ENCODE measurements at places on chromosomes 6 and 20.
A peak's percentile ranks its signal among the peaks of the same experiment; 100 is the strongest.

GRCh38 chr6:72683797-72684196, 61.9 kb downstream of the KCNQ5 start:
- no peak for DNase-seq

- DNase-seq: no peak
Observed at GRCh38 chr6:159089909-159090308, 45.1 kb upstream of the TAGAP start.

GRCh38 chr6:166582258-166582657, 4.2 kb downstream of the RAMACL start:
- DNase-seq: no peak

- no peak for DNase-seq
Observed at GRCh38 chr20:51365670-51366069, 176.8 kb downstream of the NFATC2 start.

DNA sequence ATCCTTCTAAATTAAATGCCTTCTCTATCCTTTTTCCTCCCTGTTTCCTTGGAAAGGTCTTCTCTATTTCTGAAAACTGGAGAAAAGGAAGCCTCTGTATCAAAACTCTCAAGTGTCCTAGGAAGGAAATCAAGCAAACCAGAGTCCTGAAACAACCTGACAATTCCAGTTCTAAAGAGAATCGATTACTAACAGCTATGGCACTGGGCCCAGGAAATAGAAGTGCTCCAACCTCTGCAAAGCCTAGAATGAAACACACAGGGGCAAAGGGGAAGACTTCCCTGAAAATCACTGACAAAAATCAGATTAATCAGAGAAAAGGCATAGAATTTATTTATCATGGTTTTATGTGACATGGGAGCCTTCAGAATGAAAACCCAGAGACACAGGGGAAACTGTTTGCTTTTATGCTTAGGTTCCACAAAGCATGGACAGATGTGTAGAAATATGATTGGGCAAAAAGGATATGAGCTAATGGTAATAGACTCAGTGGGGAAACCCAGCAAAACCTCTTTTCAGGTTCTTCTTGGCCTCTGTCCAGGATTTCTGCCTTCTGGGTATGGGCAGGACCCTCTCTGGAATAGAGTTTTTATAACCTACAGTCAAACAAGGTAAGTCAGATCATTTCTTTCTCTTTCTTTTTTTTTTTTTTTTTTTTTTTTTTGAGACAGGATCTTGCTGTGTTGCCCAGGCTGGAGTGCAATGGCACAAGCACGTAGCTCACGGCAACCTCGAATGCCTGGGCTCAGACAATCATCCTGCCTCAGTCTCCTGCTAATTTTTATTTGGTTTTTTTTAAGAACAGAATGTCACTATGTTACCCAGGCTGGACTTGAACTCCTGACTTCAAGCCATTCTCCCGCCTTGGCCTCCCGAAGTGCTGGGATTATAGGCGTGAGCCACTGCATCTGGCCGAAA, 91.7 kb downstream of the CD24 start:
- DNase-seq: no peak

DNA sequence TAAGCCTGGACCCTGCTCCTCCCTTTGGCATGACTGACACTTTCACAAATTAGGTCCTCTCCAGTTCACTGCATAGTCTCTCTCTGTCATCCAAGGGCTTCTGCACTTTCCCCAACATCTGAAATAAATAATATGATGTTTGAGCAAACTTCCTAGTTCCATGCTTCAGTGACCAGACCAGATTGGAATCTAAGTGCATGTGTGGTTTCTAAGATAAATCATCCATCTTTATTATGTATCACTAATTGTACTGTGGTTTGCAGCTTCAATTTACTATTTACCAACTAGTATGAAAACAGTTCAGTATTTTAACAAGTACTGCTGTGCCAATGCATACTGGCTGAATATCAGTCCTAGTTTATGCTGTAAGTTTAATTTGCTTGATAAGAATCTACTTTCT, 18.7 kb downstream of the SESN1 start:
- DNase-seq: no peak

GRCh38 chr6:5215799-5216198, 45.0 kb downstream of the LYRM4 start:
- peak; percentile 28 for DNase-seq

DNA sequence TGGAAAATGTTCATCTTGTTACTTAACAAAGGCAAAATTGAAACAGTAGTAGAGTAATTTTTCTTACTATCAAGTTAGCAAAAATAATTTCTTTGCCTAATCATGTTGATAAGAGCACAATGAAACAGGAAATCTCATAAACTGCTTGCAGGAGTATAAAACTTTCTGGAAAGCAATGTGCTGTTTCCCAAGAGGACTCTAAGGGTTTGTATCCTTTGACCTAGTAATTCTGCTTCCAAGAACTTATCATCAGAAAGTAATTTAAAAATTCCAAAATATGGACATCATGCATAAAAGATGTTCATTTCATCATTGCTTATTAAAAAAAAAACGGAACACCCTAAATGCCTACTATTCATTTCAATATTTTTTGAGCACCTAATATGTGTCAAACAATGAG, 46.1 kb upstream of the TNFAIP3 start:
- DNase-seq: no peak

DNA sequence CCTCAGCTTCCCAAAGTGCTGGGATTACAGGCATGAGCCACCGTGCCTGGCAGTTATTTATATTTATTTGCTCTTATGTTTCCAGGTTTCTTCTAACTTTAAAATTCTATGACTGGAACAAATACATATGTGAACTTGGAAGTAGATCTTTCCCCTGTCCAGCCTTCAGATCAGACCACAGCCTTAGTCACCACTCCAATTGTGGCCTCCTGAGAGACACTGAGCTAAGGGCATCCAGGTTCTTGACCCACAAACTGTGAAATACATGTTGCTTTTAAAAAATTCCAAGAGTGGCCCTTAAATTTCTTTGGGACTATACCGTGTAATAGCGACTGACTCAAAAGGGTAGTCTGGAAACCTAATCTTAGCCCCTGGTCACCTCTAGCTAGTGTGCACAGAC, 1.5 kb upstream of the ADGRG6 start:
- no peak for DNase-seq

DNA sequence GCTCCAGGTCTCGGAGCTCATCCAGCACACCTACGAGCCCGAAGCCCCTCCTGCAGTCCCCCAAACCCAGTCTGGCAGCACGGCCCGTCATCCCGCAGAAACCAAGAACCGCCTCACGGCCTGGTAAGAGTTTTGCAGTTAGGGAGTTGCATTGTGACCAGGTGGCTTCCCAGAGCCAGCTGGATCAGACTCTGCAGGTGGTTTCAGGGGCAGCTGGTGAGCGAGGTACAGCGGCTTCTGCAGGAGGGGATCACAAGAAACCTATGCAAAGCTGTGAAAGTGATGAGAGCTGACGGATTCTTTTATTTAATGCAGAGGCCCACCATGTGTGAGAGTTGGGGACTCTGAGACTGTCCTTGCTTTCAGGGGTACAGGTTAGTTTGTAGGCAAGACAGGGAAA, 45.9 kb upstream of the SCGN start:
- no peak for DNase-seq

DNA sequence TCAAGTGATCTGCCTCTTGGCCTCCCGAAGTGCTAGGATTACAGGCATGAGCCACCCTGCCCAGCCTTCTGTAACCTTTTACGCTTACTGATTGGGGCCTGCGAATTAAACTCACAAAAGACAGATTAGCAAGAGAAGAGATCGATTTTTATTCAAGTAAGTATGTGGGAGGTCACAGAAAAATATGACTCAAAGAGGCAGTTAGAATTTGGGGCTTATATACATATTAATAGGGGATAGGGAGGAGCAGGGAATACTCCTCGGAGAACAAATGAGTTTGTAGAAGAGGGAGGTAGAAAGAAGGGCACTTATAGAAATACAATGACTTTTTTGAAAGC, 78.9 kb downstream of the CD24 start:
- no peak for DNase-seq

- no peak for DNase-seq
Observed at GRCh38 chr6:170167657-170168159, 123.2 kb downstream of the DLL1 start.

DNA sequence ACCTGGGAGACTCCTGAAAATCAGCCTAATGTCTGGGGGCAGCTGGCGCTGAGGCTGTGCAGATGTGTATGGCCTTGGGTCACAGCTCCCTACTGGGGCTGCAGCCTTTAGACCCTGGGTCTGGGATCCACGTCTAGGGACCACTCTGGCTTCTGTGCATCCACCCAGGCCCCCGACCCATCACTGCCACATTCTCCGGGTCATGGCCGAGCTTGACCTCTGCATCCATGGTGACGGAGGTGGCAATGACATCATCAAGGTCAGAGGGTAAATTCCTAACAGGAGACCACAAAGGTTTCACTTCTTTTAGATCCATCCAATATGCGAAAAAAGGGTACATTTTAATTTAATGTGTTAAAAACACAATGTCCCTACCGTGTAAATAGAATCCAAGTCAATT, 14.5 kb upstream of the PCMTD2 start:
- DNase-seq: no peak

GRCh38 chr20:19750907-19751636, 7.0 kb upstream of the RIN2 start:
- DNase-seq: peak; percentile 9

- peak; percentile 61 for DNase-seq
Observed at GRCh38 chr20:57473246-57474048, 51.5 kb downstream of the CTCFL start.
